ENCODE measurements at places on chromosomes 4 and X.

DNA sequence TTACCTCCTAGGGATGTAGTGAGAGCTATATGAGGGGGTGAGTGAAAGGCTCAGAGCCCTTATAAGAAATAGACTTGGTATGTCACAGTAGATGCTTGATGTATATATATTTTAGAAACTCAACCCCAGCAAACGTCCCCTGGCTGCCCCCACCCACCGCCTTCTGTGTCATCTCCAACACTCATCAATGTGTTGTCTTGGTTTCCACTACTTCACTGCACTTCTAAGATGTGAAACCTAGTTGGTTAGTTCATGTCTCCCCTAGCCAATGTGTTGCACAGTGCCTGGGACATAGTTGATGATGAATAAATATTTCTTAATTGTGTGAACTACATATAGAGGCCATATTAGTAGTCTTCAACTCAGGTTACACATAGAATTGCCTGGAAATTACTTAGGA lies 4.4 kb downstream of the FGFBP2 start:
- no peak for DNase-seq

DNA sequence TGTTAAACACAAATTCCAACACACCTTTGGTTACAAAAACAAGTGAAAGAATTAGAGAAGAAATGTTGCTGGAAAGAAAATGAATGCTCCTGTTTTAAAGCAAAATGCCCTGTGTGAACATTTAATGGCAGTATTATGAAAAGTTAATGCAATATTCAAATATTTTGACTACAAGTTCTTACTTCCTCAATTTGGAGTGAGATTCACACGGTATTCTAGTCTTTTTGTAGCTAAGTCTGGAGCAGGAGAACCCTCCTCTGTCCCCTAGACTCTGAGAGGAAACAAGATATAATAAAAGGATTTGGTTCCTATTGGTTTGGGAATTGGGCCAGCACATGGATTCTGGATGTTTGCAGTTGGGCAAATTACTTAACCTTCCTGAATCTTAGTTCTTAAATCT lies 12.7 kb downstream of the MAD2L1 start:
- no peak for DNase-seq

GRCh38 chr4:6280365-6280996 lies 10.8 kb downstream of the WFS1 start:
- DNase-seq: no peak

DNA sequence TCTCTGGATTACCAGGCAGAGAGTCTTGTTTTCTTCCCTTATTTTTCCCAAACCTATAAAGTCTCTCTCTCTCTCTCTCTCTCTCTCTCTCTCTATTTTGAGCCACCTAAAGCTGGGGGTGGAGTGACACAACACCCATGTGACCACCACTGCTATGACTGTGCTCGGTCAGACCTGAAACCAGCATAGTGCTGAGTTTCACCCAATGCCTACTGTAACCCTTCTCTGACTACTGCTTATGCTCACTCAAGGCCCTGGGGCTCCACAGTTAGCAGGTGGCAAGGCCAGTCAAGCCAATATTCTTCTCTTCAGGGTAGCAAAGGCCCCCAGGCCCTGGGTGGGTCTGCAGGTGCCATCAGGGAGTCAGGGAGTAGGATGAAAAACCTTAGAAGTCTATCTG lies 114.7 kb upstream of the ARMCX2 start:
- DNase-seq: no peak

DNA sequence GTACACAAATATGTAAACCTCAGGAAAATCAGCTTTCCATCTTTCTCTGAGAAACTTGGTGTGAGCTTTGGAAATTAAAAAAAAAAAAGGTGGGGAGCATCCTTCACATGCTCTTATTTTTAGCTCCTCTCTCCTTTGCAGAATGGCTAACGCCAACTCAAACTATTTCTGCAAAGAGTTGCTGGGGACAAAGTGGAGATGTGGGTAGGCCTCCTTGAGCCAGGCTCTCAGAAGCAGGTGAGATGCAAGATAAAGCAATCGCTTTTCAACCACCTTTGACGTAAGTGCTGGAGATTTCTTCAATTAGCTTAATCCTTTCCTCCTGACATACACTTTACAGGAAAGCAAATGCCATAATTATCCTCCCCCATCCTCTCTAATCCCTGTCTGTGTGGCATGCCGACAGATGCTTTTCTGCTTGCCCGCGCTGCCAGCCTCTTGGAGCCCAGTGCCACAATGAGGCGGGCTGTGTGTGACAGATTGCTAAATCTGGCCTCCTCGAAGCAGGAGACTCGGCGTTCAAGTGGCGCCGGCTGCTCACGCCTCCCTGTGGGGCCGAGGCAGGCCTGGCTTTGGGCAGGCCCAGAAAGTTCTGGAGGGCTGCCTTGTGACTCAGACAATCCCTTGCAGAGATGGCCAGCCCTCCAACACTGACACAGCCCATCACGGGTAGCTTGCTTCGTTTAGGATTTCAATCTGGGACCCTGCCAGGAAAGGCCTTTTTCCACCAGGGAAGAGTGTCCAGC lies 64.9 kb upstream of the SOD3 start:
- DNase-seq: peak; percentile 79

DNA sequence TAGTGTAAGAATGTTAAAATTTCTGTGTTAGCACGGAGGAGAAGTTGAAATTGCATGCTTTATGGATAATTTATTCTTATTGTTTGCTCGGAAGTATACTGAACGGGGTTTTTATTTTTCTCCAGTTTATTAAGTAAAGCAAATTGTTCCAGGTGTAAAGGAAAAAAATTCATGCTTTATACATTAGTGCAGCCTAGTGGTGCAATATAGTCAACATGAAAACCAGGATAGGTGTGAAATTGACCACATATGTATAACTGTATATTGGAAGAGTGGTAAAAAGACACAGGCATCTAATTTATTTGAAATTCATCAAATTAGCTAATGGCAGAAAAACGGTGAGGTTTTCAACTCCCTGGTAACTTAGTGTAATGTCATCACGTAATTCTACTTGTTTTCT lies 959 bp downstream of the BRS3 start:
- no peak for DNase-seq

- DNase-seq: no peak
These were observed 88.2 kb downstream of the AWAT2 start for GRCh38 chrX:69961365-69962072.

- no peak for DNase-seq
These were observed 410.6 kb downstream of the IL1RAPL1 start for GRCh38 chrX:28997706-28998463.

GRCh38 chr4:64417974-64418373 lies 8.7 kb upstream of the TECRL start:
- peak; percentile 88 for DNase-seq

GRCh38 chr4:13515268-13515667 lies 29.0 kb downstream of the NKX3-2 start:
- DNase-seq: no peak

DNA sequence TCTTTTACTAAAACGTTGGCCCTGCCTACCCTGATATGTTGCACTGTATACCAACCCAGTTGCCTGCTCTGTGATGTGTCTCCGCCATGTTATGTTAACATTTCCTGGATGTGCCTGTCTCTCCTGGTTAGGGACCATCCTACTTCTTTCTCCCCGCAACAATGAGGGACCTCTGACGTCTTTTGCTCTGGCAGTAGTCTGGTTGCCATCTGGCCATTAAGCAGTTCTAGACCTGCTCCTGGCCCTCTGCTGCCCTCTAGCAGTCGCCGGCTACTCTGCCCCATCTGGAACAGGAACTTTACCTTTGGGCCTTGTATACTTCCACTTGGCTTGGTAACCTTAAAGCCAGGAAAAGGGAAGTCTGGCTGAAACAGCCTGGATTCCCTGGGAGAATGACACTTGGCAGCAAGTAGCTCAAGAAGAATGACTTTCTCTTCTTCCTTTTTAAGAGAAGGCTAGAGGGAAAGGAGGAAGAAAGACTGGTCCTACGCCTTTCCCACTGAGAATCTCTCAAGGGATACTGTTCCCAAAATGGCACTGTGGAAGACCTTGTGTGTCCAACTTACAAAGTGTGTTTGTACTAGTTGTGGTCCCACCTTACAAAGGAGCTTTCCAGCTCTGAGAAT lies 63.5 kb downstream of the GPC3 start:
- DNase-seq: peak; percentile 70

- no peak for DNase-seq
These were observed 27.6 kb upstream of the BCORL1 start for GRCh38 chrX:129954804-129955203.

Measured in NCI-H446 treated with DMSO at 0.1 percent for 48 hours (cell line).